ENCODE measurements at places on chromosomes 7 and 10. TPM values are rescaled to one million over a fixed set of nuclear protein-coding genes. Genes with fewer than 3 reads are reported as not detected.

ADAP1 gene
- total RNA-seq = 17.4 TPM

AKR1D1 gene
- total RNA-seq = not detected

PDE6C gene
- total RNA-seq = not detected

GNAT3 gene
- total RNA-seq = not detected

MOGAT3 gene
- total RNA-seq = not detected

DNA sequence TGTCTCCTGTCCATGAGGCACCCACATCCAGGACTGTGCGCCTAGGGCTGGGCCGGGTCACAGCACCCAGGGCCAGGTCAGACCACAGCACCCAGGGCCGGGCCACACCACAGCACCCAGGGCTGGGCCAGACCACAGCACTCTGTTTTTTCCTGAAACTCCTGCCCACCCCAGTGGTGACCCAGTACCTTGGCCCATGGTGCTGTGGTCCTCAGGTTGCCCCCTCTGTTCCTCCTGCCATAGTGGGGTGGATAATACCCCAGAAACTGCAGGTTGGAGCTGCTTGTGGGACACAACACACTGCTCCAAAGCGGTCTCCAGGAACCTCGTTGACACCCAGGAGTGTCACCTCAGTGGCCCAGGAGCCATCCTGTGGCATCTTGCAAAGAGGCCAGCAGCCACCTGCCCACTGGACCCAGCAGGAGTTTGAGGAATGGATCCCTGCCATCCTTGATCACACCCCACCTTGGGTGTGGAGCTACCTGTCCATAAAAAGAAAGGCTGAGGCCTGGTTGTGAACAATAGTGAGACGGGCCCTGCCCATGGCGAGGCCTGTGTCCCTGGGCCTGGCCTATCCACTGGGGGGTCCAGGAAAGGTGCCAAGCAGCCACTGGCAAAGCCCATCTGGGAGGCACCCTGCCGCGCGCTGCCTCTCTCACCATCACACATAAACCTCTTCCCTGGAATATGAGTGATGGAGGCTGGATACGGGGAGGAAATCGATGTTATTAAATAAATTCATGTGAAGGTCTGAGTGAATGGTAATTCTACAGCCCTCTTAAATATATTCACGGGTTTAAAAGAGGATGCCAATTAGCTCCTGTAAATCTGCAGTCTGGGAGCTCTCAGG, 89.0 kb downstream of the NKX6-2 start:
- no peak for DNase-seq
- H3K4me3 ChIP-seq = no peak overlapping the region
- no peaks in the 10 kb centered on the region for H3K36me3 ChIP-seq
- H3K4me1 ChIP-seq = peaks cover 4% of the 10 kb centered on the region
- H3K27ac ChIP-seq = no peak overlapping the region
- no peaks in the 10 kb centered on the region for H3K27me3 ChIP-seq

GRCh38 chr10:101783736-101784118, 481 bp upstream of the NPM3 start:
- DNase-seq = no peak
- H3K36me3 ChIP-seq = no peaks in the 10 kb centered on the region
- no peaks in the 10 kb centered on the region for H3K4me1 ChIP-seq

DNA sequence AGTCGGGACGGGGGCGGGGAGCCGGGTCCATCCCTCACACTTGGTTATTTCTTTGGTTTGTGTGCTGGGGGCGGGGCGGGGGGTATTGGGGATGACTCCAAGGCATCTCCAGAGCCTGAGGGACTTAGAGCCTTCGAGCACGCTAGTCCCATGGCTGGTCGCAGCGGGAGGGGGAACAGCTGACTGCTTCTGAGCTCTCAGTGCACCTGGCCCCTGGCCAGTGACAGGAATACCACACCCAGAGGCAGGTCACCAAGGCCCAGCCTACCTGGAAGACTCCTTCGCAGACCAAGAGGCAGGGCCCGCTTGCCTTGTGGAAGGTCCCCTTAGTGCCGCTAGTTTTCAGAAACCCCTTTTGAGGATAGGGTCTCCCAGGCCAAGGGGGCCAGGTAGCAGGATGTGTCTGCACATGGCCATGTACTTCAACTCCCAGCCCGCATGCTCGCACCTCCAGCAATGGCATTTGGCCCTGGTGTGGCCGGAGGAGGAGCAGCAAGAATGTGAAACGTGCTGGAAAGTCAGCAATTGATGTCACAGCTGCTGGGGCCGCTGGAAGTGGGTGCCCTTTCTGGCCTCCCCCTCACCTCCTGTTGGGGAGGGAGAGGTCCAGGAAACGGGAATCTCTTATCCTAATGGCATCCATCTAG, 40.3 kb downstream of the AGAP3 start:
- H3K27ac ChIP-seq = no peak overlapping the region
- no peak for DNase-seq
- no peak overlapping the region for H3K4me3 ChIP-seq
- peaks cover 10% of the 10 kb centered on the region for H3K4me1 ChIP-seq
- H3K27me3 ChIP-seq = no peaks in the 10 kb centered on the region
- H3K36me3 ChIP-seq = no peaks in the 10 kb centered on the region

GRCh38 chr7:128811631-128812430, 18.4 kb upstream of the FLNC start:
- H3K36me3 ChIP-seq = no peaks in the 10 kb centered on the region
- H3K27me3 ChIP-seq = no peaks in the 10 kb centered on the region
- no peaks in the 10 kb centered on the region for H3K4me1 ChIP-seq
- DNase-seq = no peak

DNA sequence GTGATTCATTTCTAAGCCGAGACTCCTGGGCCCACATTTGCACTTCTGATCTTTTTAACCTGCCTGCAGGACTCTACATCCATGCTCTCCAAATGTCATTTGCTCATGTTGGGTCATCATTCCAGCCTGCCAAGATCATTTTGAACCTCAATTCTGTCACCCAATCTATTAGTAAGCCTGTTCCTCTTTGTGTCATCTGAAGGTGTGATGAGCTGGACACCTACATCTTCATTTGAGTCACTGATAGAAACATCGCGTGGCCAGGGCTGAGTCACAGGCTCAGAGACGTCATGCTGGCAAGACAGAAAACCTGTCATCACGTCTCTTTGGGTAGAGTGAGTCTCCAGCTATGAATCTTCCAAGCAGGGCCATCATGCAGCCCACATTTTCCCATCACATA, 65.3 kb upstream of the SLF2 start:
- no peaks in the 10 kb centered on the region for H3K4me1 ChIP-seq
- H3K4me3 ChIP-seq = no peak overlapping the region
- no peaks in the 10 kb centered on the region for H3K36me3 ChIP-seq
- no peak for DNase-seq

DNA sequence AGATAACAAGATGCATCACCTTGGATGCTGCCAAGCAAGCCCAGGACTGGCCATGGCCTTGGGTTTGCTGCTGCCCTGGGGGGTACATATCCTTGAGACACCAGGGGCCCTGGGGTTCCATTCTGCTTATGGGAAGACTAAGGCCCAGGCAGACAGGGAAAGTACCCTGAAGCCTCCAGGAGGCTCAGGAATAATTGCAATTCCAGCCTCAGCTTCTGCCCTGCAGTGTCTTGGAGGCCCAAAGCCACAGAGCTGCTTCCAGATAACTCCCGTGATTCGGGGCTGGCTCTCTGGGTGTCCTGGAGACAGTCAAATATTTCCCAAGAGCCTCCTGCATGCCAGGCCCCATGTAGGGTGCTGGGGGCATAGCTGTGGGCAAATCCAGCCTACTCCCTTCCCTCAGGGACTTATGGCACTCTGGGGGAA, 22.6 kb downstream of the MYL10 start:
- H3K27me3 ChIP-seq = no peaks in the 10 kb centered on the region
- no peaks in the 10 kb centered on the region for H3K4me1 ChIP-seq

DNA sequence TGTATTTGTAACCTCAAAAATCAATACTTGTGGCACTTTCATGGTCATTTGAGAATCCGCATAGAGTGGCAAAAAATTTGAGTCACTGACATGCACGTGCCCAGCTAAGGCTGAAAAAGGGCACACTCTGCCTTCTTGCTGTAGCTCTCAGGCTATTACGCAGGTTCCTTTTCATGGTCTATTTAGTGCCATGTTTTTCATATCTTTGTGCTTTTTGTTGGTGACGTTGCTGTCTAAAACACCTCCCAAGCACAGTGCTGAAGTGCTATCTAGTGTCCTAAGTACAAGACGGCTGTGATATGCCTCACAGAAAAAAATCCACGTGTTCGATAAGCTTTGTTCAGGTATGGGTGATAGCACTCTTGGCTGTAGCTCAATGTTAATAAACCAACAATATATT, 50.9 kb downstream of the CREB3L2 start:
- no peaks in the 10 kb centered on the region for H3K36me3 ChIP-seq
- no peak overlapping the region for H3K4me3 ChIP-seq
- H3K27ac ChIP-seq = peak overlapping the region; percentile 91
- H3K4me1 ChIP-seq = peaks cover 24% of the 10 kb centered on the region
- no peak for DNase-seq

DNA sequence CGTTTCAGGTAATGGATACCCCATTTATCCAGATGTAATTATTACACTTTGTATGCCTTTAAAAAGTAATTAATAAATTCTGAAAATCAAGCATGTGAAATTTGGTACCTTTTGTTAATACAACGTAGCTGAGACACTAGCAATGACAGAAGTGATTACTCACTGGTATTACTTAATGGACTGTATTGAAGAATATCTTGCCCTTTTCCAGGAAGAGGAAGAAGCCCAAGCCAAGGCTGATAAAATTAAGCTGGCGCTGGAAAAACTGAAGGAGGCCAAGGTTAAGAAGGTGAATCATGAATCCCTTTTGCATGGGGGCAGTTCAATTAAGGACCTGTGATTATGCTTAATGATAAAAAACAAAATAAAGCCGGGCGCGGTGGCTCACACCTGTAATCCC, 64.8 kb downstream of the APBB1IP start:
- DNase-seq = no peak
- no peaks in the 10 kb centered on the region for H3K4me1 ChIP-seq
- no peaks in the 10 kb centered on the region for H3K27me3 ChIP-seq
- no peak overlapping the region for H3K27ac ChIP-seq

- H3K4me3 ChIP-seq = no peak overlapping the region
- no peaks in the 10 kb centered on the region for H3K27me3 ChIP-seq
- no peak overlapping the region for H3K27ac ChIP-seq
- no peaks in the 10 kb centered on the region for H3K4me1 ChIP-seq
- no peak for DNase-seq
These were observed 70.9 kb downstream of the WIPF3 start for GRCh38 chr7:29877196-29877595.

DNA sequence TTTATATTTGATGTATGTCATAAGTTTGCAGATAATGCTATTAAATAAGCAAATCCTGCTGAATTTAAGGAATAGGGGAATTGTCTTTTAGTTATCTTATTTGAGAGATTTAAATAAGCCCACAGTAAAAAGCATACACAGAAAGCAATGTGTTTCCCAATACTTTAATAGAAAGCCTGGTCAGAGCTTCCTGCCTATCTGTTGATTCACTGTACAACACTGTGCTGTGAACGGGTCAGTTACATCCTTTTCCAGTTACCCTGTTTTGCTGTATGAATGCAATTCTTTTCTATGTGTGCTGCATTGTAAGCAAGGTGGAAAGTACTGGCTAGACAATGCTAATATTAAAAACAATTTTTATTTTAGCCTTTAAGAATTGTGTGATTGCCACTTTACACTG, 81.2 kb downstream of the ANKRD7 start:
- no peak overlapping the region for H3K4me3 ChIP-seq
- no peaks in the 10 kb centered on the region for H3K36me3 ChIP-seq
- no peaks in the 10 kb centered on the region for H3K4me1 ChIP-seq
- H3K27me3 ChIP-seq = no peaks in the 10 kb centered on the region

DNA sequence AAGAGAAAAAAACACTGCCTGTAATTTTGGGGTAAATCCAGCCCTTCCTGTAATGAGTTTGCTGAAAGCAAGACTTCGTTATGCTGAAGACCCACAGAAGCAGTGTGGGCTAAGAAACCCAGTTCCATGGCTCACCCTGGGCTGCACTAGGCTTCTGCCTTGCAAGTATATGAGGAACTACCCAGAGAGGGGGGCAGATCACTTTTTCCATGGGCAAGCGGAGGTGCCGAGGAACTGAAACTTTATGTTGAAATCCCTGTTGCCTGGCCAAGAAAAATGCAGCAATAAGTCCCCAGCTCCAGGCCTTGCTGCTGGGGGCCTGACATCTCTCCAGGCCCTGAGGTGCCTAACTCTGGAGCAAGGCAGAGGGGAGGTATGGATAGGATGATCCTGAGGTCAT, 8.5 kb downstream of the RASSF4 start:
- DNase-seq = no peak
- no peaks in the 10 kb centered on the region for H3K27me3 ChIP-seq
- H3K36me3 ChIP-seq = no peaks in the 10 kb centered on the region

All from uterus (tissue), 4 donors.